ENCODE measurements at places on chromosomes 13 and 19. TPM values are rescaled to one million over a fixed set of nuclear protein-coding genes. Genes with fewer than 3 reads are reported as not detected.

Gene SPIB
- polyA plus RNA-seq, result 1.6 TPM

Gene ACTMAP
- polyA plus RNA-seq, result 21.8 TPM

Gene COL5A3
- 3.1 TPM for polyA plus RNA-seq

Gene SIAH3
- 0.79 TPM for polyA plus RNA-seq

Gene WDR87
- polyA plus RNA-seq, result not detected

Gene CLEC11A
- 39.3 TPM for polyA plus RNA-seq

Gene PCP2
- 1.1 TPM for polyA plus RNA-seq

Gene FFAR3
- not detected for polyA plus RNA-seq

Gene ALKBH6
- polyA plus RNA-seq, result 15.9 TPM

Gene CTXN1
- 21.8 TPM for polyA plus RNA-seq

Gene PLIN3
- 42.9 TPM for polyA plus RNA-seq

Gene LRRC8E
- 2.9 TPM for polyA plus RNA-seq

Gene PPP1R12C
- polyA plus RNA-seq, result 67.6 TPM

Gene TNPO2
- polyA plus RNA-seq, result 76.8 TPM

Gene SRRM5
- polyA plus RNA-seq, result 0.61 TPM

Gene CABP5
- polyA plus RNA-seq, result not detected

Gene PNMA8B
- 4.9 TPM for polyA plus RNA-seq

Gene LHB
- not detected for polyA plus RNA-seq

Gene HPN
- 94.6 TPM for polyA plus RNA-seq

Gene PSG6
- polyA plus RNA-seq, result not detected

Gene ZNF132
- 11.9 TPM for polyA plus RNA-seq

Gene PPM1N
- not detected for polyA plus RNA-seq

Gene C19orf67
- not detected for polyA plus RNA-seq

Gene ZNF98
- polyA plus RNA-seq, result 6.9 TPM

Gene RB1
- polyA plus RNA-seq, result 53.2 TPM

Gene CLDN10
- polyA plus RNA-seq, result 122 TPM

Gene CFD
- 2.5 TPM for polyA plus RNA-seq

Gene KIR3DL2
- not detected for polyA plus RNA-seq

All from right renal pelvis (tissue), 4 donors.